Stimulated activated CD8-positive, alpha-beta memory T cell treated with anti-CD3 and anti-CD28 coated beads, Interleukin-7, amount 100 ng/mL, for 1 hour (primary cell): ENCODE measurements at places on chromosomes 7 and 10.

- DNase-seq: no peak
Observed at GRCh38 chr7:150586785-150587152, 19.6 kb downstream of the GIMAP4 start.

- DNase-seq: no peak
Observed at GRCh38 chr7:29077854-29078253, 68.5 kb downstream of the CPVL start.

DNA sequence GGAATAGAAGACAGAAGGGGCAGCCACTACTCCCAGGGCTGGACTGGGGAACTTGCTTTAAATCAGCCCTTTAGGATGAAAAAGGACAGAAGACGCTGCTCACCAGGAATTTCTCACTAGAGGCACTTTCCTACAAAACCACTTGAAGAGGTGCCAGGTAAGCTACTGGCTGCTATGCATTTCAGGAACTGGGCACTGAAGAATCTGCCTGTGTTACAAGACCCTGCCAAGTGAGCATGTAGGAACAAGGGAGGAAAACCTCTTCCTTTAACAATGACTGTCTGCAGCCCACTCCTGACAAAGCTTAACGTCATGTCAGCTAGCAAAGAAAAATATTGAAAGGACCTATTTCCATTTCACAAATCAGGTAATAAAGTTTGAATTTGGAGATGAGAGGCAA lies 5.8 kb upstream of the AGMO start:
- no peak for DNase-seq

DNA sequence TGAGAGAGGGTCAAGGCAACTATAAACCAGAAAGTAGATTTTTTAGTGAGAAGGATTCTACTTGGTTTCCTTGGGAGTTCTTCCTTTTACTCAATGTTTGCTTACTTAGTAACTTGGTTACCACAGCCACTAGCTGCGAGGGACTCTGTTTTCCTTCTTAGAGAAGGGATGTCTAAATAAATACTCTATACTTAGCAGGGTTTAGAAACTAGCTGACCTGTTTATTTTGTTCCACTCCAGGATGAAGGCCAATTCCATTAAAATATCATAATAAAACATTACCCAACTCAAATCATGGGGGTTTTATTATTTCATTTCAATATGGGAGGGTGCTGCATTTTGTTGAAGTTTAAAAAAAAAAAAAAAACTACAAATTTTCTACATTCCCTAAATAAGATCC lies 87.3 kb downstream of the PPP1R3A start:
- DNase-seq: no peak

- no peak for DNase-seq
Observed at GRCh38 chr10:104043185-104043830, 42.4 kb downstream of the COL17A1 start.

GRCh38 chr10:26780793-26781601 lies 79.8 kb downstream of the ABI1 start:
- no peak for DNase-seq

DNA sequence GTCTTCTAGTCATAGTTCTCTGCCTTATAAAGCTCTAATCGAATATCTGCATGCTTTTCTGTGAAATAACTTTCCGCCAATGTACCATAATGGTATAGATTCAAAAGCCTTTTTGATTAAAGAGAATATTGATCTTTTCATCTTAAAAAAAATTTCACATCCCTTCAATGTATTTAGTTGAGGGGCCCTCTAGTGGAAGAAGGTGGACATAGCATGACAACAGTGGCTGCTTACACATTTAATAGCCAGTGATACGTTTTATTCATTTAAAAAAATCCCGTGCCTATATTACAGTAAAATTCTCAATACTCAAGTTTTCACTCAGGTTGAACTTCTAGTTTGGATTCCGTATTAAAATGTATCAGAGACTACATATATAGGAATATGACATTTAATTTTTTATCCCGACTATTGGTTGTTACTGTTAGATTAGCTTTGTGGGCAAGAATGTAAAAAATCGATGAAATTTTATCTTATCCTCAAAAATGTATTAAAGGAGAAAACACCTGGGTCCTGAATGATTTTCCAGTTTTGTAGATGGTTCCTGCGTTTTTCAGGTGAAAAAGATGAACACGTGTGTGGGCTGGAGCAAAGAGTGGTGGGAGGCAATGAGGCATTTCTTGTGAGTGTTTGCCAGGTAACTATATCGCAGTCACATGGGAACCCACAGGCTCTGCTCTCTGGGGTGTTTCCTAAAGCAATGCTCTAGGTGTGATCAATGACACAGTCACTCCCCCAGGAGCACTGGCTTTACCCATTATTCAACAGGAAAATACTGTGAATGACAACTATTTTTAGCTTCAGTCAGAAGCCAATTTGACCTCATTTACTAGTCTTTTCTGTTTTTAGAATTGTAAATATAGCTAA lies 24.1 kb upstream of the PNLIP start:
- no peak for DNase-seq

DNA sequence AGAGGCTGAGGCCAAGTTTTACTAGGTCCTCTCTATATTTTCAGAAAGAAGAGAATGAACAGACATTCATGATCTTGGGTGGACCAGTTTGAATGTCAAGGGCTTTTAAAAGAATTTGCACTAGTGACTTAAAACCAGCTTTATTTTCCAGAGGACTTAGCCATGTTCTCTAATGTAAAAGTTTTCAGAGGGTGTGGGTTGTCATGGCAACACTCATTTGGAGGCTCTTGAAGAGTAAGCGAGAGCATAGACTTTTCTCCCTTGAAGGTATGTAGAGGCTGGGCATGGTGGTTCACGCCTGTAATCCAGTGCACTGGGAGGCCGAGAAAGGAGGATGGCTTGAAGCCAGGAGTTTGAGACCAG lies 61.1 kb downstream of the GATA3 start:
- DNase-seq: no peak

- DNase-seq: no peak
Observed at GRCh38 chr10:77179015-77179695, 458.5 kb downstream of the KCNMA1 start.

GRCh38 chr10:111298031-111298430 lies 221.2 kb downstream of the ADRA2A start:
- DNase-seq: no peak

GRCh38 chr7:595621-596010 lies 76.0 kb upstream of the PDGFA start:
- DNase-seq: no peak

DNA sequence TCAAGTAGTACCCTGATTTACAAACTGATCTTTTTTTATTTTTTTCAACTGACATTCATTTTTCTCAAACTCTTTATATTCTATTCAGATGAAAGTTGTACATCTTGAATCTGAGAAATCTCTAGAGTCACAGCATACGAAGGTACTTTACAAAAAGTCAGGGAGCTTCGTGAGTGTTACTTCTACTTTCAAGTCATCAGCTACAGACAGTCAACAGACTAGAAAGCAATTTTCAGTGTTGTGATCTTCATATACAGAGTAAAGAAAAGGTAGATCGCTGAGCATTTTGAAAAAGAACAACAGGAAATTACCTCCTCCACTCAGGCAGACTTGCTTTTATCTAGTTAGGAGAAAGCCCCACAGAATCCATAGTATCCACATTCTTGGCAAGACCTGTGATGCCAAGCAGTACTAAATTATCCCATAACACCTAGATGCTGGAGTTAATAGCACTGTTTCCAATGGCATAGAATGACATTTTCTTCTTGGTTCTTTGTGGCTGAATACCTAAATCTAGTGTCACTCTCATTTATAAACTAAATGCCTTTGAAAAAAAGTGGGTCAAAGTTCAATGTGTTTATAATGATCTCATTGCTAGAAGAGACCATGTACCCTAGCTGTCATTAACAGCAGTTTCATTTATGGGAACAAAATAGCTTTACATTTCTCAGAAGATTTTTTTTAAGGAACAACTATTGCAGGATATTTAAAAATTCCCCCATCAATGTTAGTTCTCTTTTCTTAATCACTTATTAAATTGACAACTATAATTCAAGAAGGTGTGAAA lies 12.0 kb upstream of the ZNF800 start:
- no peak for DNase-seq

DNA sequence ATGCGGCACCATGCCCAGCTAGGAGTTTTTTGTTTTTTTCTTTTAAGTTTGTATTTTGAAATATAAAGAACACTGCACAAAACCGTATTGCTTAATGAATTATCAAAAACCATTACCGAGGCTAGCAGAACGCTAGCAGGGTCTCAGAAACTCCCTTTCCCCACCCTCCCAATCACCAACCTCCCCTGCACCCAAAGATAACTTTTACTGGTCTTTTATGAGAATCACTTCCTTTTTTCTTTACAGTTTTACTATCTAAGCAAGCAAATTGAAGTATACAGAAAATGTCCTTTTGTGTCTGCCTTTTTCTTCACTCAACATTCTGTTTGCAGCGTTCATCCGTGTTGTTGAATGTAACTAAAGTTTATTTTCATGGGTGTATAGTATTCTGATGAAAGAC lies 13.4 kb downstream of the HIP1 start:
- DNase-seq: no peak

- DNase-seq: no peak
Observed at GRCh38 chr10:72133517-72133916, 45.2 kb upstream of the SPOCK2 start.

DNA sequence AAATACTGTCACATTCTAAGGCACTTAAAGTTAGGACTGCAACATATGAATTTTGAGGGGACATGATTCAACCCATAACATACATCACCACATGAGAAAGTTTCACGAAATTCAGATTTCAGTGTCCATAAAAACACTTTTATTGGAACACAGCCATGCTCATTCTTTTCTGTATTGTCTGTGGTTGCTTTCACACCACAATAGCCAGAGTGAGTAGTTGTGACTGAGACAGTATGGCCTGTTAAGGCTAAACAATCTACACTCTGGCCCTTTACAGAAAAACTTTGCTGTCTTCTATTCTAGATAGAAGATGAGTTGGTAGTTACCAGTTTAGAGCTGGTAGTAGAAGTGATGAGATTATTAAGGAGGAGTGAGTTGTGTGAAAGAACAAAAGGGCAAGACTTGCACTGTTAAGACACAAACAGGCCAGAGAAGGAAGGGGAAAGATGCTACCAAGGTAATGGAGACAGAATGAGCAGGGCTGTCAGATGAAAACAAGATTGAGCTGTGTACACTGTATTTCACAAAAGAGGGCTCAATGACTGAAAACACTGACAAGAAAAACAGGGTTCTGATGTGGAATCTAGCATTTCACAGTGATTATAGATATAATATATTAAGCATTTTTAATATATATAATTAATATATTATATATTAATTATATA lies 108.6 kb downstream of the PPP1R3A start:
- no peak for DNase-seq

DNA sequence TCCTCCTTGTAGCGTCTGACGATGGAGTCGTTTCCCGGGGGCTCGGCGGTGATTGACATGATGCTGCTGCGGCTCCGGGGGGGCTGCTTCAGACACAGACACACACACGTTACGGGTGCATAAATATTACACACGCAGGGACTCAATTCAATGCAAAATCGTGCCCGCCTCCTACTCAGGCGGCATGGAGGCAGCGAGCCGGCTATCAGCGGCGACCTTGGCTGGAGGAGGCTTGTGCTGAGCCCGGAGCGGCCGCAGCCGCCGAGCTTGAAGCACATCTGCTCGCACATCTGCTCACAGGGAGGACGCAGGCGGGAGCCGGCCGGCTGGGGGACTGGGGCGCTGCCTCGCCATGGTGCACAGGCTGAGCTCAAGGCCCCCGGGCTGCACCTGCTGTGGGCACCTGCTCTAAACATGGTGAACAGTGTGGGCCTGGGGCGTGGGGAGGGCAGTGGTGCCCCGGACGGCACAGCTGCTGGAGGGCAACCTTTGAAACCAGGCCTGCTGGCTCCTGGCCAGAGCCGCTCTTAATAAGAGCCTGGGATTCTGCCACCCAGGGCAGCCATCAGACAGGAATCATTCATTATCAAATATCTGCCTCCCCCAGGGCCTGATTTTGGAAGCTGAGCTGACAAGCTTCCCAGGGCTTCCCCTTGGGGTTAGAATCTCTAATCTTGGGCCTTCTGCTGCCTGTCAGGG lies 84.7 kb upstream of the GNA12 start:
- no peak for DNase-seq

- DNase-seq: no peak
Observed at GRCh38 chr10:44757551-44758205, 153.5 kb upstream of the TMEM72 start.

DNA sequence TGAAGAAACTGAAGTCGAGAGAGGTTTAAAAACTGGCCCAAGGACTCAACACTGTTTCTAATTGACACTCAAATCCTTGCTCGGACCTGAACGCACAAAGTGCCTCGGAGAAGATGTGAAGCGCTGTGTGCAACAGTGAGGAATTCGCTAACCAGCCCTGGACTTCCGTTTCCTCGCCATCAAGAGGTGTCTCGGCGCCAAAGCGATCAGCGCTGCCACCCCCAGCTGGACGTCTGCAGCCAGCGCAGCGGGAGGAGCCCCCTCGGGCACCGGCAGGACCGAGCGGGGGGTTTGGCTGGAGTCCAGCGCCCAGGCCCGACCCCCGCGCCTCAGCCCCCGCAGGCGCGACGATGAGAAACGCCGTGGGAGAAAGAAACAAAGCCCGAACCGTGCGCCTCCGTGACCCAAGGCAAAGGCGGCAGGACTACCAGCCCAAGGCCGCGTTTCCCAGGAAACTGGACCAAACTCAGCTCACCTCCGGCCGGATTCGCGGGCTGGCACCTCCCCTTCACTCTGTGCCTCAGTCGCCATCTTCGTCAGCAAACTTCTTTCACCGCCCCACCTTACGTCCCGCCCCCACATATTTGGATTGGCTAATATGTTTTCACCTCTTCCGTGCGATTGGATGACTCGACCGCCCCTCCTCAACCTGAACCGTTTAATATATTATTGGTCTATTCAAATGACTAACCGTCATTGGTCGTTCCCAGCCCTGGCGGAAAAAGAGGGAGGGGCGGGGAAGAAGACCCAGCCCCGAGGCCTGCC lies at the start of gene ARHGAP19:
Gene ARHGAP19 (minus strand): TSS at position 541 of the 765 bp plus-strand sequence. CDS start 10 bp downstream, at position 531.
- DNase-seq: peak; percentile 80

GRCh38 chr10:79003183-79004100 lies 65.3 kb upstream of the ZMIZ1 start:
- DNase-seq: no peak

DNA sequence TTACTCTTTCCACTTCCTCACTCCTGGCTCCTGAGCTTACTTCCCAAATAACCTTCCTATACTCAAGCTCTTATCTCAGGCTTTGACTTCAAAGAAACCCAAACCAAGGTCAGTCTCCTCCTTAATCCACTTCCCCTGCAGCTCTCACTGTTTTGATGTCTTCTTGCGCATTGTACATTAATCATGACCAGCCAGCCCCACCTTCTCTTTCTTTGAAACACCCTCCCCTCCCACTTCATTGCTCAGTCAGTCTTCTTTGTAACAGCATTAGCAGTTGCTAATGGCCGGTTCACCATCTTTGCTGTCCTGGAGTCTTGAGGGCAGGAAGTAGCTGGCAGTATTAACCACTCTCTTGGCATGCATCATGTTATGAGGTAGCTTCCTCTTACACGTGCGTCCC lies 57.9 kb upstream of the CHCHD3 start:
- DNase-seq: no peak

- no peak for DNase-seq
Observed at GRCh38 chr10:124472071-124472470, 10.4 kb downstream of the LHPP start.

DNA sequence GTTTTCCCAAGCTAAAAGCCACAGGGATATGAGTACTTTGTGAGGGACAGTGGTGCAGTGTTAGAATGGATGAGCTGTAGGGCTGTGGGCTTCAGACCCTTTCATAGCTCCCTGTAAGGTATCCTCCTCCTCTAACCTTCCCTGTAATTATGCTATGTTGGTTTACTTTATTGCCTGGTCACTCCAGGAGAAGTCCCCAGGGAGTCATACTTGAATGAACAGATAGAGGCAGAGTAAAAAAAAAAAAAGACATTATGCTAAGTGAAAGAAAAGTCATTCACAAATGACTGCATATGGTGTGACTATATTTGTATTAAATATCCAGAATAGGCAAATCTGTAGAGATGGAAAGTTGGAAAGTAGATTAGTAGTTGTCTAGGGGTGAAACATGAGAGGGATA lies 434.4 kb downstream of the AUTS2 start:
- no peak for DNase-seq
